ENCODE measurements at places on chromosomes 16 and 17.

DNA sequence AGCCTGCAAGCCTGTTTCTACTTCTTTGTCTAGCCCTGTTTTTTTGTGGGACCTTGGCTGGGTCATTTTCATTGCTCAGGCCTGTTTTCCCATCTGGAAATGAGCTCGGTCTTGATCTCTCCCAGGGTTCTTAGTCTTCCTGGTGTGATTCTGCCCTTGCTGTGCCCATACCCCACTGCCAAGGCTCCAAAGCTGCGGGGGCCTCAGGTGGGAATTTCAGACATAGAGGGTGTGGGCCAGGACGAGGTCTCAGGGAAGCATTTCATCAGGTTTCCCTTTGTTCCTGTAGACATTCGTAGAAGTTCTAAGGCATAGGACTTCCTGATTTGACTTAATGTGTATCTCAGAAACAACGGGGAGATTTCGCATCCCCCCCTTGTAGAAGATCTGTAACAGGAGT is 5.8 kb downstream of the MPRIP start:
- no peak for DNase-seq

DNA sequence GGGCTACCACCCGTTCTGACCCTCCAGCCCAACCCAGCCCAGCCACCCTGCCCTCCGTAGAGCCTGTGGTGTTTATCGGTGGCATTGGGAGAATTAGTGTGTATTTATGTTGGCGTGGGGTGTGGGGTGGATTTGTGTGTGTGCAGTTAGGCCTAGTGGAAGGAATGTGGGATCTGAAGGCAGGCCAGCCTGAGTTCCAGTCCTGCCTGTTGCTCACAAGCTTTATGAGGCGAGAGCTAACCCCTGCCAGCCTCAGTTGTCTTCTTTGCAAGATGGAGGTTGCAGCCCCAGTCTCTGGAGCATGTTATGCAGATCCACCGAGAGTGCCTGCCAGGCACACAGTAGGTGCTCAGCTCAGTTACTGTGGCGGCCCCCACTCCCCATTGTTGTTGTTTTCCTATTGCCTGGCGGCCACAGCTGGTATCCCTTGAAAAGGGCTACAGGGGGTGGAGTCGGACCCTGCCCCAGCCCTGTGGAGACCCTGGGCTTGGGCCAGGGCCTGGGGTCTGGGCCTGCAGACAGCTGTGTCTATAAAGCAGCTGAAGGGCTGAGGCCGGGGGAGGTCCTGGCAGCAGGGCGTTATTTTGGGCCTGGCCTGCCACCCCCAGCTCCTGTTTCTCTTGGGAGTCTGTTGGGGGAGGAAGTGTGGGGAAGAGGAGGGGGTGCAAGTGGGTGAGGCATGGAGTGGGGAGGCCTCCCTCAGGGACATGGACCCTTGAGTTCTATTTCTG is 5.1 kb downstream of the ERBB2 start:
- no peak for DNase-seq

- no peak for DNase-seq
These were observed 14.4 kb downstream of the TRIM25 start for GRCh38 chr17:56899403-56899802.

DNA sequence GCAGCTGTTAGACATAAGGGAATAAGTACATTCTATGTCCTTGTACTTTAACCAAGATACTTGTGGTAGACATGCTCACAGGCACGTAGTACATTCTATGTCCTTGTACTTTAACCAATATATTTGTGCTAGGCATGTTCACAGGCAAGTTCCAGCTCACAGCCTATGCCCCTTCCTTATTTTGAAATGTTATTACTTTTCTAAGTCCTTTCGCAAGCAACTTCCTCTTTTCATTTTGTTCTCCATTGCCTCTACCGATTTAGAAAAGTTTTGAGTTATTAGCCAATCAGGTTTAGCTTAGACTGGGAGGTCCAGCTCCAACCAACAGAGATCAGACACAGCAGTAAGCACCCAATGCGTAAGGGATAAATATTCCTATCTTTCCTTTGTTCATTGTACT is 60.1 kb upstream of the NUDT7 start:
- no peak for DNase-seq

- DNase-seq, result no peak
These were observed 226.8 kb downstream of the FOXL1 start for GRCh38 chr16:86805188-86805587.

DNA sequence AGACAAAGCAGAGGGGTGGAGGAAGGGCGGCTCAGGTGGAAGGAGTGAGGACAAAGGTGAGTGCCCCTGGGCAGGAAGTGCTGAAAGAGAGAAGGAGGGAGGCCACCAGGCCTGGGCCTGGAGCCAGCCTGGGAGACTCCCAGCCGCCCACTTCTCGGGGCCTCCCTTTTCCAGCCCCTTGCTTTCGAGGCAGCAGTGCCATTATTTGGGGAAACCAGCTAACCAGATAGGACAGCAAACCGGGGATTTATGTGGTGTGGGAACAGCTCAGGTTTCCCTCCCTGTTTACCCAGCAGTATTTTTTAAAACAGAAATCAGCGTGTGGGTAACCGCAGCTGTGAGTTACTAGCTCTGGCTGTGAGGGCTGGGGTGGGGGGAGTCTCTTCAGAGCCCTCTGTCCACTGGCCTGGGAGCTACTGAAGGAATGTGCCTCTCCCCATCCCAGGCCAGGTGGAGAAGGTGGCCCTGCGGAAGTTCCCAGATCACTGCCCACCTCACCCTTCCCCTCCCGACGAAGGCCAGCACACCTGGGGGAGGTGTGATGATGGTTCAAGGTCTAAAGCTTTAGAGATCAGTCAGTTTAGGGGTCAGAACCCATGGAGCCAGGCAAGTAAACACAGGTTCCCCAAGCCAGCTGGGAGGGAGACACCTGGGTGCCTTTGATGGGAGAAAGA is 8.4 kb upstream of the MEOX1 start:
- peak; percentile 88 for DNase-seq

- DNase-seq, result no peak
These were observed 392.5 kb downstream of the HS3ST3B1 start for GRCh38 chr17:14693382-14693781.

GRCh38 chr16:88640039-88640495 is 1.7 kb downstream of the IL17C start:
- DNase-seq, result no peak

DNA sequence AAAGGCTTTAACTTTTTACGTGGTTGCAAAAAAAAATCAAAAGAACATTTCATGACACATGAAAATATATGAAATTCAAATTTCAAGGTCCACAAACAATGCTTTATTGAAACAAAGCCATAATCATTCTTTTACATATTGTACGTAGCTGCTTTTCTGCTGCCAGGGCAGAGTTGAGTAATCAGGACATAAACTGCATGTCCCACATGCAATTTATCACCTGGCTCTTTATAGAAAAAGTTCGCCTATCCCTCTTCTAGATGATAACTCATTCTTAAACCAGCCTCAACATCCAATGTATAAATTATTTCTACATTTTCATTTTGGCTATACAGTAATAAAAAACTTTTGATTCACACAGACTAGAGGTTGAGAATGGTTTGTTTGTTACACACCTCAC is 154.9 kb downstream of the AXIN2 start:
- DNase-seq, result no peak

- DNase-seq, result no peak
These were observed 1.5 kb upstream of the FAAP100 start for GRCh38 chr17:81553616-81554181.

GRCh38 chr17:409308-409847 is 56.8 kb upstream of the RPH3AL start:
- DNase-seq, result no peak

DNA sequence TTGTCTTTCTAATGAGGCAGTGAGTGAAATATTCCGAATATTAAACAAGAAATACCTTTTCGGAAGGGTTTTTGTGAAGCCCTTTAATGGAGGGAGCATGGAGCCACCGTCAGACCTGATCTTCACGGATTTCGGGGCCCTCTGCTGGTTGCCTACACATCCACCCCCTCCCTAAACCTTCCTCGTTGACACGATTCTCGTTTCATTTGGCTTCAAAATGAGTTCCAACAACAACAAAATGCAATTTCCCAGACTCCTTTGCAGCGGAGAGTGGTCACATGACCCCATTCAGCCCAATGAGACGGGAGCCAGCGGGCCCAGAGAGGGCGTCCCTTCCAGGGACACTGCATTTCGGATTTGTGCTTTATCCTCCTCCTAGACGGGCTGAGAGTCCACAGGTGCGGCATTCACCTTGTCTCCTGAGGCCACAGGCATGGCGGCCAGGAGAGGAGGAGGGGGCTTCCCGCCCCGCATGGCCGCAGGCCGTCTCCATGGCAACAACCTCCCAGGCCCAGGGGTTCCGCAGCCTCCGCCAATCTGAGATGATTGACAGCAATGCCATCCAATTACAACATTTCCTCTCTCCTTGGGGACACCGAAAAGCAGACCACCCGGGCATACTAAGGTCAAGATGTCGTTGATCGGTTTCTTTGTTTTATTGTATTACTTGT is 259.8 kb downstream of the C16orf95 start:
- no peak for DNase-seq

- DNase-seq, result no peak
These were observed 7.9 kb downstream of the HIRIP3 start for GRCh38 chr16:29987371-29988085.

DNA sequence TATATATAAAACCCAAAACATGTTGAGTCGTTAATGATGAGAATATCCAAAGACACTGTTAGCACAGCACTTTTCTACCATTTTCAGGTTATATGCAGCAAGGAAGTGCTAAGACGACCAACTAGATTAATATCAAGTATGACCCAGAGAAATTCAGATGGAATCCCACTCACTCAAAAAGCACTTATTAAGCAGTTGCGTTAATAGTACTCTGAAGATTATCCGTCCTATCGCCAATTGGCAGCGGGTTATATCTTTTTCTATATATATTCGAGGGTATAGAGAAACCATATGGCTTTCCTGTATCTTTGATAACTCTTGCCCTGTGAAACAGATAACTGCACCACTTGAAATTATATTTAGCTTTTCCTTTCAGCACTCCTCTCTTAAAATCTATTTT is 1.1 kb downstream of the CRLF3 start:
- DNase-seq, result no peak

DNA sequence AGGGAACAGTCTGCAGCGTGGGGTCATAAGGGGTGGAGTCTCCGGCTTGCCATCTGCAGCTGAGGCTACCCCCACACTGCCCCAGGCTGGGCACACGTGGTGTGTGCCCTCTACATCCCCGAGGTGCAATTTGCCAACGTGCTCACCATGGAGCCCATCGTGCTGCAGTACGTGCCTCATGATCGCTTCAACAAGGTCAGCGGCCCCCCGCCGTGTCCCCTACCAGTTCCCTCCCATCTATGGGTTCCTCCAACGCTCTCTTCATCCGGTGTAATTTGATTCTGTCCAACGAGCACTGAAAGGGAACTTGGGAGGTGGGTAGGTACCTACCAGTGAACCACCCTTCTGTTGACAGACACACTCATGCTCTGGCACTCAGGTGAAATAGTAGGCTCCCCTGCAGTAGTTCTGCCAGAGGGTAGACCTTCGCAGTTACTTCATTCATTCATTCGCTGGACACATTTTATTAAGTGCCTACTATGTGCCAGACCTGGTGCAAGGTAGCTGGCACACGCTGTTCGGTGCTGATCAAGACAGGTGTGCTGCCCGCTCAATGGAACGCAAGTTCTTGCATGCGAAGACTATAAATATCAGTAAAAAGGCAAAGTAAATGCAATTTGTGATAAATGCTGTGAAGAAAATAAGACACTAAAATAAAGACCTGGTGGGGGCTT is 2.7 kb downstream of the MLLT6 start:
- DNase-seq, result no peak

GRCh38 chr16:54628796-54629625 is 301.7 kb upstream of the IRX5 start:
- no peak for DNase-seq

DNA sequence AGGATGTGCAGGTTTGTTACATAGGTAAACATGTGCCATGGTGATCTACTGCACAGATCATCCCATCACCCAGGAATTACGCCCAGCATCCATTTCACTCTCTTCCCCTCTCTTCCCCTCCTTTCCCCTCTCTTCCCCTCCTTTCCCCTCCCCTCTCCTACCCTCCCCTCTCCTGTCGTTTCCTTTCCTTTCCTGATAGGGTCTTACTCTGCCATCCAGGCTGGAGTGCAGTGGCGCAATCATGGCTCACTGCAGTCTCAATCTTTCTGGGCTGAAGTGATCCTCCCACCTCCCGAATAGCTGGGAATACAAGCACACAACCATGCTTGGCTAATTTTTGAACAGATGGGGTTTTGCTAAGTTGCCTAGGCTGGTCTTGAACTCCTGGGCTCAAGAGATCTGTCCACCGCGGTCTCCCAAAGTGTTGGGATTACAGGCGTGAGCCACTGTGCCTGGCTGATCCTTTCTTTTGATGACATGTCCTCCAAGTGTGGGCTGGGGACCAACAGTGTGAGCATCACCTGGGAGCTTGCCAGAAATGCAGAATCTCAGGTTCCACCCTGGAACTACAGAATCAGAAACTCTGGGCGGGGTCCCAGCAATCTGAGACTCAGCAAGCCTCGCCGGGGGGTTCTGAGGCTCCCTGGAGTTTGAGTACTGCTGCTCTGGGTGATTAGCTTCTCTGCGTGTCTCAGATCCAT is 10.8 kb downstream of the ATP2C2 start:
- DNase-seq, result no peak

- no peak for DNase-seq
These were observed 81.8 kb upstream of the TOB1 start for GRCh38 chr17:50947782-50948543.

DNA sequence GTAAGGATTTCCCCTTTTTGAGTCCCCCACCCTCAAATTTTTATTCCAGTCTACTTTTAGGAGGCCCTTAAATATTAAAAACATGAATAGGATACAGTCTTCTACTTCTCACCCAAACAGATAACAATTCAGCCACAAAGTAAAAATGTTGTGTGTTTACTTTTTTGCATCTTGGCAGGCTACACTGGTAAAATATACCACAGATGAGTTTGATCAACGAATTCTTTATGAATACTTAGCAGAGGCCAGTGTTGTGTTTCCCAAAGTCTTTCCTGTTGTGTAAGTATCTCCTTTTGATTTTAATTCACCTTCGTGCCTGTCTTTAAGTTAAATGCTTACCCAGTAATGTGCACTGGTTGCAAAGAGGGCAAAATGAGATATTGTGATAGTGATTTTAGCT is 34.4 kb upstream of the RAB11FIP4 start:
- no peak for DNase-seq

DNA sequence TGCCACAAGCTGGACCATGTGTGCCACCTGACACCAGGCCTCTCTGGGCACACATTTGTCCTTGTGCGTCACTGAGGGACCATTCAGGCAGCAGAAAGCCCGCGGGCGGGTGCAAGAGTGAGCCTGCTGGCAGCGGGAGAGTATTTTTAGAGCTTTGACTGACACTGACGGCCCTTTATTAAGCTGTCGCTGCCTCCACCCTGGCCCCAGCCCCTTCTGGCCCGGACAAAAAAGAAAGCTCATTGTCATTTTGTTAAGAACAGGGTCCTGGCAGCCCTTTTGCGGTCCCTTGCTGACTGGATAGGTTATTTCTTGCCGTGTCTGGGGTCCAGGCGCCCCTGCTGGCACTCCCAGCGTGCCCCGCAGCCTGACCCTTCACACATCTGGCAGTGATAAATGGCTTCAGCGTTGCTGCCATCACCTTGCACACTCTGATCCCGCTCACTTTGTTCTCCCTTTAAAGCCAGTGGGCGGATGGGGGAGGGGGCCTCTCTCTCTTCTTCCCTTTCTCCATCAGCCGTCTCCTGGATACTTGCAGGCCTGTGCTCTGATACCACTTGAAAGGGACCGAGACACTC is 78.4 kb upstream of the NKD1 start:
- DNase-seq, result peak; percentile 65

- DNase-seq, result no peak
These were observed 5.9 kb upstream of the CNOT1 start for GRCh38 chr16:58635502-58635901.

- no peak for DNase-seq
These were observed 183.5 kb downstream of the KCNJ2 start for GRCh38 chr17:70352834-70353233.

GRCh38 chr17:66673668-66674276 is 161.1 kb upstream of the CACNG5 start:
- peak; percentile 59 for DNase-seq

All from renal pelvis (tissue), 12 donors.